Fibroblast of villous mesenchyme (primary cell): ENCODE measurements at places on chromosomes 11 and 22. TPM values are rescaled to one million over a fixed set of nuclear protein-coding genes. Genes with fewer than 3 reads are reported as not detected.

GRCh38 chr11:119627286-119627685 lies 101.7 kb downstream of the NECTIN1 start:
- DNase-seq = no peak

DNA sequence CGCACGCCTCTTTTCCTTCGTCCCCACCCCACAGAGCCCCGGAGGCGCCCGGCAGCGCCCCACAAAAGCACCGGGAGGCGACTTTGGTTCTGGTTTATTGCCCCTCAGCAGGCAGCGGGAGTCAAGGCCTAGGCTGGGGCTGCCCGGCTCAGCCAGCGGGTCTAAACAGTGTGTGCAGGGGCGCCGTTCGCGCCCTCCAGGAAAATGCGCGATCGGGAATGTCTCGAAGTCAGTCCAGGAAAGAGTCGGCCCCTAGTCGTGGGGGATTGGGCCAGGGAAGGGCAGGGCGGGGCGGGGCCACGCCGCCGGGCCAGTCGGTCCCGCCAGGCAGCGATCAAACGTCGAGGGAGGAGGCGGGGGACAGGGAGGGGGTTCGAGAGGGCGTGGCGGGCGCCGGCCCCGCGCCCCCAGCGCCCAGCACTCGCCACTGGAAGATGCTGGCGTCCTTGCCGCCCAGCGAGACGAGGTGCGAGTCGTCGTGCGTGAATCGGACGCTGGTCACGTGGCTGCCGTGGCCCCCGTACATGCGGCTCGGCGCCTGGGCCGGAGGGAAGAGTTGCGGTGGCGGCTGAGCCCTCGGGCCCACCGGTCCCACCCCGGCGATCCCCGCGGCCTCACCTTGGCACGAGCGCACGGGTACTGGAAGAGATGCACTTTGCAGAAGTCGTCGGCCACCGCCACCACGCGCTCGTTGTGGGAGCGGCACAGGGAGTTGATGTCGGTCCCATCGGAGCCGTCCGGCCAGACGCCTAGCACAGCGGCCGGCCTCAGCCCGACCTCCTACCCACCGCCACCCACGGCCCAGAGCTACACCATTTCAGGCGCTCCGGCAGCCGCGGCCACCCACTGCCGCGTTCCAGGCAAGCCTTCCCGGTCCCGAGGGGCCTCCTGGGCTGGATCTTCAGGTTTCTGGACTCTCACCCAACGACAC lies 741 bp upstream of the MTA2 start:
- DNase-seq = peak; percentile 69

DNA sequence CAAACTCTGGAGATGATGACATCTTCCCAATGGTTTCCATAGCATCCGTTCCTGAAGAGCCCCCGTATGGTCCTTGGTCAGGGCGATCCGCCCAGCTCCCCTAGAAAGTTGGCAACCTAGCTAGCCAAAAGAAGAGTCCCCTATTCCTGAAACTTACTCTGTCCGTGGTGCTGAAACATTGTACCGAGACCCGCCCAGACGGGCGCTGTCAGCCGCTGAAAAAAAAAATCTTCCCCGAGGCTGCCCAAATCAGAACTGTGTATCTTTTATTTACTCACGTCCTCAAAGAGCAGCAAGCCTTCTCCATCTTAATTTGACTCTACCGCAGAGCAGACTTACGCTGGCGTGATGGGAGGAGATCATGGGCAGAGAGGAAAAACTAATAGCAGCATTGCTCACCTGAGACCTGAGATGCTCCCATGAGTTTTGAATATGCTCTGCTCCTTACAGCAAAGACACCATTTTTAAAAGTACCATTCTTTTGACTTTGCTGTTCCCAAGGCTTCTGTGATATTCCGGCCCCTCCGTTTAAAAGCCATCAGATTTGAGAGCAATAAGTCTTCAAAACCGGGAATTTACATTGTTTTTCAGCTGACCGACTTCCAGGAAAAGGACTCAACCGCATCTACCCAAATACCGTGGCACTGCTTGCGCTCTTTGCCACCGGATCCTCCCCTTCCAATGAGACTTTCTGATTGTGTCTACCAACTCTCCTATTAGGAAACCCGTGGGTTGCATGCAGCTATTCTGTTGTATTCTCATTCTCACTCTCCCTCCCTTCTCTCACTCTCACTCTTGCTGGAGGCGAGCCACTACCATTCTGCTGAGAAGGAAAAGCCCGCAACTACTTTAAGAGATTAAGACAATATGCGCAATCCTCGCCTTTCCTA lies at the start of gene SLC17A6:
Gene SLC17A6 (plus strand): TSS at position 786 of the 890 bp plus-strand sequence. CDS start 153 bp downstream, outside the sequence.
- peak; percentile 0 for DNase-seq

DNA sequence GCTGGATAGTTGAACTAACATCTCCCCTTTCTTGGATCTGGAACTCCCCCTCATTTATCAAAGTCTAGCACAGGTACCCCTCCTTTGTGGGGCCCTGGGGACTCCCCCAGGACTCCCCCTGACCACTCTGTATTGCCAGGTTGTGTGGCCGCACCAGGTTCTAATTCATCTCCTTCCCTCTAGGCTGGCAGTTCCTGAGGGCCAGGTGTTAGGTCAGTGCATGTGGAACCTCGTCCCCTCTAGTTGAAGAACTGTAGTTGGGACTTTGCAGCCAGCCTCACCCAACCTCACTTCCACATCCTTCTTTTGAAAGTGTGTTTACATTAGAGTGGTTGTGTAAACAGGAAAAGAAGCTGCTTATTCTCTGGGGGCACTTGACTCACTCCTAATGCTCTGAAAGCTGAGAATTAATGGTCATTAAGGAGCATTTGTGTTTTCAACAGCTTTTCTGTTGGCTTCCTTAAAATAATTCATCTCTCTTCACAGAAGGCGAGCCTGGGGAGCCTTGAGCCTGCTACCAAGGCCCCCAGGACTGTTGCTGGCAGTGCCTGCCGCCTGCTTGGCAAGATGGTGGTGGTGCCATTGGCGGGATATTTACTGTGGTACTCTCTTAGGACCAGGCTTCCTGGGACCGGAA lies 11.8 kb downstream of the UPB1 start:
- DNase-seq = peak; percentile 71

GRCh38 chr22:33049119-33049729 lies 9.0 kb downstream of the SYN3 start:
- peak; percentile 64 for DNase-seq

The BARX2 gene
- not detected in 2 replicates for total RNA-seq

The FAM181B gene
- under 0.01 TPM in 1 of 2 replicates, not detected in the other for total RNA-seq

The OSM gene
- 0.43 TPM in 1 of 2 replicates, not detected in the other for total RNA-seq

GRCh38 chr11:99567334-99567956 lies 546.7 kb downstream of the CNTN5 start:
- DNase-seq = no peak

DNA sequence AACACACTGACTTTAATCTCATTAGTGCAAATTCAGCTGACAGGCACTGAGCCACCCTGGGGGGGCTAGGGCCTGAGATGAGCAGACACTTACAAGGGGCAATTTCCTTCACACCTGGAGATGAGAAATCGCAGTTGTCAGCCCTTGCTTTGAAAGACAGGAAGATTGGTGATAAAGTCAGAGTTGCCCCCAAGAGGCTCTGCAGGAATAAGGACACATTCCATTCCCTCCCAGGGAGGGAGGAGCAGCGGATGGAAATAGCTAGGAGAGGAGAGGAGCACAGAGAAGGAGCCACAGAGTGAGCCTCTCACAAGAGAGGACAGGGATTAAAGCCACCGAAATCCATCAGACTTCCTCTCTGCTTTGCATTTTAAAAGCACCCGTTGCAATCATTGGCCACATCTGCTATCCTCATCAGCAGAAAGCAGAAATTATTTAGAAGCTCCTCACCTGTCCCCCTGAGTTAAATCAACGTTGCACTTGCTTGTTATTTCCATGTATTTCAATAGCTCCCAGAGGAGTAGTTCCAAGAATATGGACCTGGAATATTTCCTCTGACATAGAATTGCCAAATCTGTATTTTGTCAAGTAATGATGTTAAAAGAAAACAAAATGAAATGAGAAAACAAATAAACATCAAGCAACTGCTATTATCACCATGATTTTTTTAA lies 213.7 kb downstream of the BARX2 start:
- no peak for DNase-seq

DNA sequence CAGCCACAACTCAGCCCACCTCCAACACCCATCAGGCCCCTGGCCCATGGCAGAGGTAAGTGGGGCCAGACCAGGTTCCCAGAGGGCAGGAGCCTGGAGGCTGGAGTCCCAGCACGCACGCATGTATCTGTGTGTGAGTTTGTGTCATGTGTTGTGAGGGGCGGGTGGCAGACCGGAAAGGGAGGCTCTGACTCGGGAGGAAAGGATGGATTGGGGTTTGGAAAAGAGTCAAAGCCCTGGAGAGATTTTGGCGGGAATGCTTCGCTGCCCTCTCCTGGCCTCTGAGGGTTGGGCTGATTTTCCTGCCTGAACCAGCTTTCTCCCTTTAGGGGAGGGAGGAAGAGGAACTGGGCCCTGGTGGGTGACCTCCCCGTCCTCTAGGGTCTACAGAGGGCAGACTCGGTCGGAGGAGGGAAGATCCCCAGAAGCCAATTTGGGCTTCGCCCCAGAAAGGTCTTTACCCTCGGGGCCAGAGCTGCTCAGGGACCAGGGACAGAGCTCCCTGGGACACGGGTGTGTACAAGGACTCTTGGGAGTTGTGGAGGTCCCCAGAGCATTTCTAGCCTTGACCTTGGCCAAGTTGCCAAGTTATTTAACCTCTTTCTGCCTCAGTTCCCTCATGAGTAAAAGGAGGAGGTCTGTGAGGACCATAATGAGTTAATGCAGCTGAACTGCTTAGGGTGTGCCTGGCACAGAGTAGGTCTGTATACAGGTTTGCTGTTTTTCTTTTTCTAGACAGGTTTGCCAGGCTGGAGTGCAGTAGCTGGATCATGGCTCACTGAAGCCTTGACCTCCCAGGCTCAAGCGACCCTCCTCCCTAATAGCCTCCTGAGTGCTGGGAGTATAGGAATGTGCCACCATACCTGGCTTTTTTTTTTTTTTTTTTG lies 6.9 kb downstream of the C11orf68 start:
- DNase-seq = peak; percentile 79

DNA sequence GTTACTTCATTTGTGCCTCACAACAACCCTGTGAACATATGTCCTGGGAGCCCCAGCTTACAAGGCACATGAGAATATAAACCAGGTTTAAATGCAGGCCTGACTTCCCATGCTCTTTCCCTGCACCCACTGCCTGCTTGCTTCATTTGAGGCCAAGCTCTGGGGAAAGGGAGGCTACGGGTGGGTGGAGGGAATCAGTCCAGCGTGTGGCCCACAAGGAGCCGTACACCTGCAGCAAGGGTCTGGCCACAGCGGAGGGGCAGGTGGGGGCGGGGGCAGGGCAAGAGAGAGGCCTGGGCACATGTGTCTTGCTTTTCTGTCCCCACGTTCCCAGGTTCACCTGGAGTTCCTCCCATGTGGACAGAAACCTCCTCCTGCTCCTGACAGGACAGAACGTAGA lies 26.2 kb downstream of the FAM83F start:
- no peak for DNase-seq

The PRR33 gene
- total RNA-seq = not detected in 2 replicates

DNA sequence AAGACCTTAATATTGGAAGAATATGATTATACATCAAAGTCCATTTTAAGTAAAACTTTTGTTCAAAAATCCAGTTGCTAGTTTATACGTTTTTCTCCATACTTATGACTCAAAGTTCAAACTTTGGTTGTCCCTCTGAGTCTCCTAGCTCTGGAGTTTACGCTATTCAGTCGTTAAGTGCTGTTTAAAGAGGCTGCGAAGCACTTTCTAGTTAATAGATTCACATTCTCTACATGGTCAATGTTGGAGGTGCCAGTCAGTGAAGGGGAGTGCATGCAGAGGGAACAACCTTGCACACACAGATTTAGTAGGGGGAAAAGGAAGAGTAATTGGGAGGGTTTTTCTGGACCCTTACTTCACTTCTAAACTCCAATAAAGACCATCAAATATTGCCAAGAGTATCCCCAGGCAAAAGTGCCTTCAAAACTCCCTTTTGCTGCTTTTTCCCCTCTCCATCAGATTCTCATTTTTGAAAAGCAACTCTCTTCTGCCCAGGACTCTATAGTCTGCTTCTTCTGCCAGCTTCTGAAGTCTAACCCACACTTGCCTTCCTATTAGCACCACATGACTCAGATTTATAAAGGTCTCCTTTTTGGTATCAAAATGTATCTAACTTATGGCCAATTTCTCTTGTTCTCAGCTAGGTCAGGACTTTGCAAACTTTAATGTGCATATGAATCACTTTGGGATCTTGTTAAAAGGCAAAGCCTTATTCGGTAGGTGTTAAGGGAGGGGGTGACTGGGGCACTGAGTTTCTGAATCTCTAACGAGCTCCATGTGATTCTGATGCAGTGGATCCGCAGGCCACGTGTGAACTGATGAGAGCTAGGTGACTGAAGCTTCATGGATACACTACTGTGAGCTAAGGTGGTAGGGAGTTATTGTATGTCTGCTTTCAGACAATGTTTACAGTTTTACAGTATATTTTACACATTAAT lies 96.2 kb upstream of the MTMR2 start:
- DNase-seq = no peak

The CABP7 gene
- total RNA-seq = under 0.01 TPM in 1 of 2 replicates, not detected in the other

The CLCF1 gene
- total RNA-seq = 3.5 and 4.7 TPM in 2 replicates

- DNase-seq = no peak
Observed at GRCh38 chr11:14821031-14821430, 71.0 kb downstream of the CYP2R1 start.

DNA sequence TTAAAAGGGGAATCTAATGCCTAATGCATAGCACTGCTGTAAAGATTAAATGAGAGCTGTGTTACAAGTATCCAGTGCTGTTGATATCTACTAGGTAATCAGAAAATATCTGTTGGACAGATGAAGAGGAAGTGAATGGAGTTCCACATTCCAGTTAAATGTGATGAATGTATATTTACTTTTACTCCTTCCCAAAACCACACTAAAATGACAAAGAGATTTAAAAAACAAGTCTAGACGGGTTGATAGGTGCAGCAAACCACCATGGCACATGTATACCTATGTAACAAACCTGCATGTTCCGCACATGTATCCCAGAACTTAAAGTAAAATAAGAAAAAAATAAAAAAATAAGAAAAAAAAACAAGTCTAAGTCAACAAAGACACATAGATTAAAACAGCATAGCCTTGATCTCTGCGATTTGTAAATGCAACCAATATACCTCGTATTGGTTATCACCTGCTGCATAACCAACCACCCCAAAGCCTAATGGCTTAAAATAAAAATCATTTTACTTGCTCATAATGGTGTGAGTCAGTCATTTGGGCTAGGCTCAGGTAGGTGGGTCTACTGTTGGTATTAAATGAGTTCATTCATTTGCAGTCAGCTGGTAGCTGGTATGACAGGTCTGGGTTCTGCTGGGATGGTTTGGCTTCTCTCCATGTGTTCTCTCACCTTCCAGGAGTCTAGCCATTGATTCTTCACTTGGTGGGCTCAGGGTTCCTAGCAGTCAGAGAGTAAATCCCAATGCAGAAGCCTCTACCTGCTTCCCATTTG lies 39.7 kb upstream of the SLC6A5 start:
- no peak for DNase-seq

DNA sequence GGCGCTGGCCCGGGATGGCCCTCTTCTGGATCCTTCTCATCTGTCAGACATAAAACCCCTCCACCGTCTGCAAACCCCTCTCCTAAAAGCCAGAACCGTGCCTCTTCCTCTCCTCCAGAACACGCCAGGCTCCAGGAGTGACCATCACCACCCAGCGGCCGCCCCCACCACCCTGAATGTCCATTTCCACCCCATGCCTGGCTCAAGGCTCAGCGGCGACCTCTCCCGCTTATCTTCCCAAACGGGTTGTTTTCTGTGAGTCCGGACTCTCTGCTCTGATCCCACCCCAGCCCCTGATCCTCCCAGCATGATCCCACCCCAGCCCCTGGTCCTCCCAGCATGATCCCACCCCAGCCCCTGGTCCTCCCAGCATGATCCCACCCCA lies 37.6 kb downstream of the CELSR1 start:
- no peak for DNase-seq
